Inflammatory macrophage treated with lipopolysaccharide for 1 hour (primary cell): ENCODE measurements at places on chromosomes 5 and 9.

DNA sequence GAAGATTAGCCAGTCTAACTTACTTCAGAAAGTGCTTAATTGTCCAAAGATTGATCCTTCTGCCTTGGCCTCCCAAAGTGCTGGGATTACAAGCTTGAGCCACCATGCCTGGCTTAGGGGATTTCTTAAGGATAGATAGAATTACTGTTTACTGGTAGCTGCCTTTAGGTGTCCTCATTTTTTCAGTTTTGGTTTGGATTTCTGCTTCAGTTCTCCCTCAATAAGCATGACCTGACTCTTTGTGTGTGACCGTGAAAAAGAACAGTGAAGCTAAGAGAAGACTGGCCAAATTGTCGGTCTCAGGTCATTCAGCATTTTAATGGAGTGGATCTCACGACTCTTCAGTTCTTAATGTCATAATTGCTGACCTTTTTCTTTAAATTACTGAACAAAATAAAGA, 22.9 kb upstream of the CMYA5 start:
- DNase-seq = no peak

DNA sequence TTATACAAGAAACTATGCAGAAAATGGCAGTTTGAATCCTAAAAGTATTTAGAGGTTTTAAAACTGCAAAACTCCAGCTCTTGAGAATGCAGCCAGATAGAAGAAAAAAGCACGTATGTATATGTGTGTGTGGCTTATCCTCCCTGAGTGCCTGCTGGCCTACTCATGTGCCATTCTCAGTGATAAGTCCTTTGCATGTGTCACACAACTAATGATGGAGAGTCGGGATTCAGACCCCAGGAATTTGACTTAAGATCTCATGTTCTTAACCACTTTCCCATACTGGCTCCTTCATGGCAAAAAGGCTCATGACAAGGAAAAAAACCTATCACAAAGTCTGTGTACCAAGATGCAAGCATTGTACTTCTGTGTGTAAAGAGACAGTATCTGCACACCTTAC, 26.6 kb downstream of the SMARCA2 start:
- no peak for DNase-seq

DNA sequence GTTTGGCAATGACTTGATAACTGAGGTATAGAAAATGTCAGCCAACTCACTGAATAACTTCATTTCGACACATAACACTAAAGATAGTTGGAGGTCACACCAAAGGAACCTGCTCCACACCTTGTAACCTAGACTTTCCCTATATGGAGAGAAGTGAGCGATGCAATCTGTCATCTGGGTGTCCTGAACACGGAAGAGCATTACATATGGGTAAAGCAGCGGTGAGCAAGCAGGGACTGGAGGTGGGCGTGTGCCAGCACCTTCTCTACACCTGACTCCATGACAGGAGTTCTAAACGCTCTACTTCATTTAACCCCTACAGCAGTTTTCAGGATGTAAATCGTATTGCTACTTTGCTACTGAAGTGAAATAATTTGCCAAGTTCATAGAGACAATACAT, 152.8 kb downstream of the SLC12A2 start:
- no peak for DNase-seq

DNA sequence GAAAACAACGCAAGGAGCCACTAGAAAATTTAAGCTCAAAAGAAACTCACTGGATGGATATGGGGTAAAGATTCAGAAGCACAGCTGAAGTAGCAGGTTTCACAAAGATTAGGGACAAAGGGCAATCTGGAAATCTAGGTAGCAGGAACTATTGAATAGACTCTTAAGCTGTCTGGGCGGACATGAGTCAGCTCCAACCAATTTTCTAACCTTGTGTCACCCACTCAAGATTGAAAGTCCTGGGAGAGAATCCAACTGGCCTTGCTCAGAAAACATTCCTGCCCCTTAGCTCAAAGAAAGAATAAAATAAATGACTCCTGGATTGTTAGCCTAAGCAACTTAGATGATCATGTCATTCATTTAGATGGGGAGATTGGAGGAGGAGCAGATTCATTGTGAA, 69.2 kb downstream of the STK32A start:
- no peak for DNase-seq
